ENCODE measurements at places on chromosomes 2 and 18.
A peak's percentile ranks its signal among the peaks of the same experiment; 100 is the strongest.

DNA sequence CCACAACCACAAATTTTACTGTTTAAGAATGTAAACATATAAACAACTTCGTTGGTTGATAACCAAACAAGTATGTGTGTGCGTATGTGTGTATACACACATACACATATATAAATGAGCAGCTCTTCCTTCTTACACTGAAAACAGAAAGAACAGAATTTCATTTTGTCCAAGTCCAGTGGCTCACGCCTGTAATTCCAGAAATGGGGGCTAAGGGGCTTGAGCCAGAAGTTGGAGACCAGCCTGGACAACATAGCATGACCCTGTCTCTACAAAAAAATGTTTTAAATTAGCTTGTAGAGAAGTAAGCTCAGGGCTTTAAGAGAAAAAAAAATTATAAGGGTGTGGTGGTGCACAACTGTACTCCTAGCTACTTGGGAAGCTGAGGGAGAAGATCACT is 12.3 kb downstream of the NCKAP1 start:
- no peak for DNase-seq

DNA sequence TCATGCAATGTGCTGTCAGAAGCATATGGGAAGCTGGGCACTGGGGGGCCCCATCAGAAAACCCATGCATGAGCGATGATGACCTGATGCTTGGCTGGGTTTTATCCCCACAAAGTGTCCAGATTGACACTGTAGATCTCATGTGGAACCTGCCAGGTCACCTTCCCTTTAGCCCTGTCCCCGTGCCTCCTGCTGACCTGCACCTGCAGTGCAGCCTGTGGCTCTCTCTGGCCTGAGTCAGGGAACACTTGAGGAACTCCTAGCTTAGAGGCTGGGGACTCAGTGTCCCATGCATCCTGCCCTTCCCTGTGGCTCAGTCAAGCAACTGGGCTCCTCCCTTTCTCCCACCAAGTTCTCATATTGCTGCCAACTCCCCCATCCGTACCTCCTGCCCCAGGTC is 57.7 kb downstream of the PDCL3 start:
- DNase-seq, result no peak

DNA sequence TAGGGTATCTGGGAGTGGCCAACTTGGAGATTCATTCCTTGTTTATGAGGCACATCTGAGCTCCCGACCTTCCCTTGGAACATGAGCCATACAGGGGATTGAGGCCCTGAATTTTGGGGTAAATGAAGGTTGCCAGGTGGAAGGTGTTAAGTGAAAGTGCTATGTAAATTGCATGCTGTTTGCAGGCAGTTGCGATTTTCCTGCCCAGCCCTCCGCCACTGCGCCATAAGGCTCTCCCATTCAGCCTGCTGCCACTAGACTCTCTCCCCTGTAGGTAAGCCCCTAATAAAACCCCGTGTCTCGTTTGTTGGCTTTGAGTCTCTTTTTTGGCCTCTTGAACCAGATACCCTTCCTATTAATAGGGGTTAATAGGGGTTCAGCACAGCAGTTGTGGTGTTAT is 33.8 kb downstream of the PCARE start:
- DNase-seq, result no peak

DNA sequence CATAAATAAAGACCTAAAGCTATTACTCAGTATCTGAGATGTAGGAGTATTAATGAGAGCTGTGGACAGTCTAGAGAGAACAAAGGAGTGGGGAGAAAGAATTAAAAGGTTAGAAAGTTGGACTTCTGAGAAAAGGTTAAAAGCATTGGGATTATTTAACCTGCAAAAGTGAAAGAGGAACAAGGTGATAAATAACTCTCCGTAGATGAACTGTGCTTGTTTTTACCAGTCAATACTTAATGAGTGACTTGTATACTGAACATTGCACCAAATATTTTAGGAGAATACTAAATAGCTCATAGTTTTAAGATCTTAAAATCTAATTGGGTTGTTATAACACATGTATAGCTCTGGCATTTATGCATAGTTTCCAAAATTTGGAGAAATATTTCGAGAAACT is 137.5 kb downstream of the GPD2 start:
- no peak for DNase-seq

DNA sequence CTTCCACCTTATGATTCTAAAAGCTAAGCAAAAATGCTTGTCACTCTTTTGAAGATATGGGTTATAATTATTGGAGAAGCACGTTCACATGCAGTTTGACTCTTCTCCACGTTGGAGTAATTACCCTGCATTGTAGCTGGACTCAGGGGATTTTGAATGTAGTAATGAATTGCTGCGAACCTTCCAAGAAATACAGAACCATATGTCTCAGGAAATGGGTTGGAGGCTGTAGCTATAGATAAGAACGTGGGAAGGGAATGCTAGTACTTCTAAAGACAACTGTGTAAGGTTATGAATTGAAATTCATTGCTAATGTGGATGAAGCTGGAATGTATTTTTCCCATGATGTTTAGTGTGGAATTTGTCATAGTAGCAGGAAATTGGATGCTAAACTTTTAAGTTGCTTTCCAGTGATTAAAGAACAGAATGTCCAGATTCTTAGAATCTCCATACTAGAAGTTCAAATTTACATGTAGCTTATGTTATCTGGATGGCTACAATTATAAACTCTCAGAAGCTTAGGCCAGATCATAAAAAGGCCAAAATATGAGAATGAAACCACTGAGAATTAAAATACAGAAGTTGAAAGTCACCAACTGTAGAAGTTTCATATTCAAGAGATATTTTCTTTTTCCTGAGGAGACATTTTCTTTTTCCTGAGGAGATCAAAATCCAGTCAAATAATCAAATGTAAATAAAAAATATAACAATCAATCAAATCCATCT is 27.3 kb upstream of the SPOPL start:
- peak; percentile 19 for DNase-seq

- DNase-seq, result no peak
These were observed 356.9 kb downstream of the DSEL start for GRCh38 chr18:67159662-67160061.

- DNase-seq, result no peak
These were observed 953 bp upstream of the HNRNPA3 start for GRCh38 chr2:177211576-177212105.

- no peak for DNase-seq
These were observed 50.0 kb downstream of the SFXN5 start for GRCh38 chr2:73021371-73022010.

- DNase-seq, result no peak
These were observed 74.0 kb upstream of the SULT1C3 start for GRCh38 chr2:108165729-108166128.

GRCh38 chr2:238289574-238289973 is 1.2 kb upstream of the PER2 start:
- DNase-seq, result no peak

DNA sequence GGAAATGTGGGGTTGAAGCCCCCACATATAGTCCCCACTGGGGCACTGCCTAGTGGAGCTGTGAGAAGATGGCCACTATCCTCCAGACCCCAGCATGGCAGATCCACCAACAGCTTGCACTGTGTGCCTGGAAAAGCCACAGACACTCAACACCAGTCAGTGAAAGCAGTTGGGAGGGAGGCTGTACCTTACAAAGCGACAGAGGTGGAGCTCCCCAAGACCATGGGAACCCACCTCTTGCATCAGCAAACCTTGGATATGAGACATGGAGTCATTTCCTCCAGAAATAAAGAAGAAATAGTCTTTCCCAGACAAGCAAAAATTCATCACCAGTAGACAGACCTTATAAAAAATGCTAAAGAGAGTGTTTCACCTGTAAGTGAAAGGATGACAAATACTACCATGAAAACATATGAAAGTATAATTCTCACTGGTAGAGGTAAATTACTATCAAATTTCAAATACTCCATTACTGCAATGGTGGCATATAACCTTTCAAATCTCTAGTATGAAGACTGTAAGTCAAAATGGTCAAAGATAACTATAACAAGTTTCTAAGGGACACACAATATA is 152.6 kb upstream of the EPHA4 start:
- DNase-seq, result no peak

DNA sequence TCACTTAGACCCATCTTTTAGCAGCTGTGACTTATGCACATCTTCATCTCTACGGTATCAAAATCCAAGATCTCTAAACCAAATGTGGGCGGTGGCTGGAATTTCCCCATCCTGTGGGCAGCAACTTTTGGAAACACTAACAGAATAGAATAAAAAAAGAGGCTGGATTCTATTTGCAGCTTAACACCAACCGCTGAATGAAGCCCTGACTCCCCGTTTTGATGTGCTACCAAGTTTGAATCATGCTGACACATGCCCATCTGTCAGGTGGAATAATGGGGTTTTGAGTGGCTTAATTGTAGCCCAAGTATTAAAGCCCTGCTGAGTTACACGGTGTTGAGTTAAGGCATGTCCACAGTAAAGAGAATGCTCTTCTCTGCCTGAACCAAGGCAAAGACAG is 165.2 kb downstream of the MTCL1 start:
- DNase-seq, result no peak

DNA sequence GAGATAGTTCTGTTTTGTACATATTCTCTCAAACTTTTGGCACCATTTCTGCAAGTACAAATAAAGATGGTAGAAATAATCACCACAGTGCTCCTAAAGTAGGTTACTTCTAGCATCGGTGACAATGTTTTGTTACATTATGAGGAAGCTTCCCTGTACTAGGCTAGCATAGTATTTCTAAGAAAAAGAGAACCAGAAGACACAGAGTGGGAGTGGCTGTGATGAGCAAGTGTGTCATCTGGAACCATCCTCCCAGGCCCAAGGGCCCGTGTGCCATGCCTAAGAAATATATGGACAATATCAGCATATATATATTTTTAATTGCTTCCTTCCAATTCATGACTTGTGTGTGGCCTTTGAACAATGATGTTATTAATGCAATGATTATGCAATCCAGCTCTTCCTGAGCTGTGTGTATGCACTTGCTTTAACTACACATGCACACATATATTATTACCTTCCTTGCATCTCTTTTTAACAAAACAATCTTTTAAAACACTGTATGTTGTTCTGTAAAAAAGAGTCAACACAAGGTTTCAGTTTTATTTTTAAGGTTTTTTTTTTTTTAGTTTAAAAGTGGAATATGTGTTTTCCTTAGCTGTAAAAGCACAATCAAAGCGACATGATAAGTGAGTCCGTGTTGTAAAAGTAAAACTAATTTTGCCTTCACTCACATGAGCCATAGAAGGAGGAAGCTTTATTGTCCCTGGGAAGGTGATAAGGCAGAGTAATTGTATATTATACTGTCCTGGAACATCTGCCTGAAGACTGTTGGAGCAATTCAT is 303.9 kb downstream of the ZNF407 start:
- DNase-seq, result no peak

GRCh38 chr2:73855526-73855925 is 26.8 kb downstream of the STAMBP start:
- no peak for DNase-seq

GRCh38 chr2:233795735-233796171 is 17.6 kb downstream of the MROH2A start:
- DNase-seq, result no peak

DNA sequence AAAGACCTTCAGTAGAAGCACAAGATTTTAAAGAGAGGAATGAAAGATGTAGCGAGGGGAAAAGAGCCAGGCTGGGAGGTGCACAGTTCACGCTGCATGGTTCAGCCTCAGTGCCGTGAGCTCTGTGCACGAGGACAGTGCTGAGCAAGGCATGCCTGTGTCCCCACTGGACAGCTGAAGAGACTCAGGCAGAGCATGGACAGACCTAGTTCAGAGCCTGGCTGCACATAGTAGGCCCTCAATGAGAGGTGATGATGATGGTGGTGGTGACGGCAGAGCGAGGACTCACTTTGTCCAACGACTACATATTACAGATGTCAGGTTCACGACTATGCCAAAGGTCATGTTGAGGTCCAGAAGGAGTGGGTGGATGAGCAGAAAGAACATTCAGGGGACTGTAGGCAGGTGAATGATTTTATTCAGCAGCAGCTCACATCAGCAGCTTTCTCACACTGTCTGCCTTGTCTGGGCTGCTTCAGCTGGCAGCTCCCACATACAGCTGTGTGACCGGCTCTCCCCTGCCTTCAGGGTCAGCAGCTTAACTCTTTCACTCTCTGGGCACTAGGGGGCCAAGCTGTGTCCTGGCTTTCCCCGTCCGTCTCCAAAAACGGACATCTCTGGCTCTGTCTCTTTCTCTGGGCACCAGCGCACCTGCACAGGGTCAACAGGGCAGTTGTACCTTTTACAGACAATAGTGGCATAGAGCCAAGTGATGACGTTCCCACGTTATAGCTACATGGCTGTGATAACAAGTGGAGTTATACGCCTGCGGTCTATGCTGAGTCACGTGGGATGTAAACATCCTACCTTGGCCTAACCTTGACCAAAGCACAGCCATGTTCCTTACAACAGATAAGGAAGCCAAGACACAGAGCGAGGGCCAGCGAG is 128.8 kb upstream of the MSH6 start:
- no peak for DNase-seq

DNA sequence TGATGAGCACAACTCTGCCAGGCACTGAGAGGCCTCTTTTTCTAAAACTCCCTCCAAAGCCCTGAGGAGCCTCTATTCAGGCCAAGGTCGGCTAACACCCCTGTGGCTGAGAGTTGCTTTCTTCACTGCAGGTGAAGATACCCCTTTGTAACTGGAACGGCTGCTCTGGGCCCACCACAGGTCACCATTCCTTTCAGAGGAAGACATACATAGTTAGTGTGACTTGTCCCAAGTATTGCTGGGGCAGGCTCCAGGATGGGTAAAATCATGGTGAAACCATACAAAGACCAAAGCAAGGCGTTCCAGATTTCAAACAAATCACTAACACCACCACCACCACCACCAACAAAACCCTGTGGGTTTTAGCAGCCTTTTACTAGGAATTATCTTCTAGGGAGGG is 36.8 kb downstream of the CHST10 start:
- no peak for DNase-seq

- DNase-seq, result no peak
These were observed 124.8 kb downstream of the PTH2R start for GRCh38 chr2:208531361-208531760.

GRCh38 chr2:5387406-5387805 is 304.8 kb upstream of the SOX11 start:
- peak; percentile 13 for DNase-seq

GRCh38 chr18:59606193-59607077 is 90.8 kb downstream of the CCBE1 start:
- DNase-seq, result peak; percentile 75

DNA sequence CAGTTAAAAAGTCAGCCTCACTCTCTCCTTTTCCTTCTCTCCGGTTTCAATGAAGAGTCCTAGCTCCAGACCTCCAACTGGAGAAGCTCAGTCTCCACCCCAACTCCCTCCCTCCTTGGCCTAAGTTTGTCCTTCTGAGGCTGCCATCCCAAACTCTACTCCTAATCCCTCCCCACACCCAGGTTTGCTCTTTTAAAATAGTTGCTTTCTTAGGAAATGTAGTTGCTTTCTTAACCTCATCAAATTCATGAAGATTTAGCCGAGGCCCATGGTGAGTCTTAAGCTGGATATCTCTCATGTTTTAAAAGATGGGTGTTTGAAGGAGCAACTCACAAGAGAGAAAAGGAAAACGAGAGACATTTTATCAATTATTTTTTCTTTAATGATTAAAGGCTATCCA is 937 bp upstream of the LANCL1 start:
- DNase-seq, result peak; percentile 66

GRCh38 chr18:27520401-27520800 is 335.3 kb upstream of the CHST9 start:
- DNase-seq, result peak; percentile 6

GRCh38 chr18:60372596-60372995 is at the start of gene MC4R:
MC4R (minus strand) TSS chr18:60372775; CDS start chr18:60372349, 426 bp downstream.
- peak; percentile 90 for DNase-seq

All from fibroblast of skin of right biceps (primary cell).